ENCODE measurements at places on chromosomes 2 and 18.

GRCh38 chr2:198916548-198917080 is 541.1 kb downstream of the SATB2 start:
- no peak for DNase-seq

- no peak for DNase-seq
These were observed 12.9 kb downstream of the HS1BP3 start for GRCh38 chr2:20638014-20638413.

DNA sequence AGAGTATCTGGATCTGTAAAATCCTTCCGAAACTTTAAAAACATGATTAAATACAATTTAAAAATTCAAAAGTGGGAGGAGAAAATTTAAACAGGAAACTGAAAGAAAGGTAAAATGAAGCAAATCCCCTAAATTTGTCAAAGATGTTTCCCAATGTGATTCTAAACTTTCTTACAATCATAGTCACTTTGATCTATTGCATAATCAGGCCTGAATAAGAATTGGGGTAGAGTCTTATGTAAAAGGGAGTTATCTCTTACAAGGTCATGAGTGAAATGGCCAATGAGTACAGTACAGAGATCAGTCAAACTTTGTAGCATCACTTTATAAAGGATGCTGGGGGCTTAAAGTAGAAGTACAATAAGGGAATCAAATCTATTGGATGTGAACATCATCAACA is 1657.7 kb upstream of the CELF4 start:
- no peak for DNase-seq

GRCh38 chr18:23853448-23854195 is 160.9 kb upstream of the TTC39C start:
- DNase-seq, result no peak

GRCh38 chr2:27545348-27546141 is 37.3 kb upstream of the ZNF512 start:
- DNase-seq, result no peak

DNA sequence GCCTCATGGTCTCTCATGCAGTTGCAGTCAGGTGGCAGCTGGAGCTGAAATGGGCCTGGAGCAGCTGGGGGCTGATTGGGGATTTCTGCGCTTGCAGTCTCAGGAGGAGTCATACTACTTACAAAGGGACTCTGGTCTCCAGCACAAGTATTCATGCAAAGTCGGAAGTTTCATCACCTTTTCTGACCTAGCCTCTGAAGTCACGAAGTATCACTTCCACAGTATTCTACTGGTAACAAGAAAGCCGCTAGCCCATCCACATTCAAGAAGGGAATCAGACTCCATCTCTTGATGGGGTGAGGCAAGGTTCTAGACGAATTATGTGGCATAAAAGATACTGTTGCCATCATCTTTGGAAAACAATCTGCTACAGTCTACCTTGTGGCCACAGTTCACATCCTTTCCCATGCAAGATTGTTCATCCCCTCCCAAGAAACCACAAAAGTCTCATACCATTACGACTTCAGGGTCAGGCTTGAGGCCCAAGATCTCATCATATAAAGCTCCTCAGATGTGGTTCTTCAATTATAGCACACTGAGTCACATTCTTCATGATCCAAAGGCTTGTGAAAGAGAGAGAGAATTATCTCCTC is 95.3 kb downstream of the SMC6 start:
- DNase-seq, result no peak

GRCh38 chr2:82260521-82260920 is 1956.0 kb upstream of the LRRTM1 start:
- no peak for DNase-seq

Data from stimulated activated CD4-positive, alpha-beta T cell treated with anti-CD3 and anti-CD28 coated beads, Interleukin-2, amount 100 ng/mL, for 24 hours (primary cell).